Dermis blood vessel endothelial cell (primary cell): ENCODE measurements at places on chromosomes 3 and 15.

DNA sequence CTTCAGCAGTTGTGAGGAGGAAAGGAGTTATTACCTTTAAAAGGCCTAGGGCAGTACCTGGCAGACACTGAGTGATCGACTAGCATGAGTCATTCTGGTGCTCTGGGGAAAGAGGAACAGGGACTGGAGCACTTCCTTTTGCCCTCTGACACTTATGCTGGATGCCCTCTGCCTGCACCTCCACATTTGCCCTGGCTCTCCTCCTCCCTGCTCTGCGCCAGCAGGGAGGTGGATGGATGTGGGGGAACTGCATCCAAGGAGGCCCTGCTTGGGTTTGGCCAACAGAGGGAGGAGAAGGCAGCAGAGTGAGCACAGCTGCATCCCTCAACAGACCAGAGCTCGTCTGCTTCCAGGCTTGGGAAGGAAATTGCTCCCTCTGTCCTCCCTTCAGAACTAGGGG, 75.0 kb downstream of the SEMA5B start:
- DNase-seq, result peak; percentile 2

DNA sequence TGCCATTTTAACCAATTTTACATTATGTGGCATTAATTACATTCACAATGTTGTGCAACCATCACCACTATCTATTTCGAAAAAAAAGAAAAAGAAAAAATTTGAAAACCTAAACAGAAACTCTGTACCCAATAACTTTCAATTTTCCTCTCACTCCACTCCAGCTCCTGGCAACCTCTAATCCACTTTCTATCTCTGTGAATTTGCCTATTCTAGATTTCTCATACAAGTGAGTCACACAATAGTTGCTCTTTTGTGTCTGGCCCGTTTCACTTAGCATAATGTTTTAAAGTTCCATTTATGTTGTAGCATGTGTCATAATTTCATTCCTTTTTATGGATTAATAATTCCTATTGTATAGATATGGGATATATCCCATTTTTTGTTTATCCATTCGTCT, 53.3 kb upstream of the TBC1D5 start:
- peak; percentile 4 for DNase-seq

GRCh38 chr3:71536376-71536965, 47.1 kb downstream of the FOXP1 start:
- no peak for DNase-seq

GRCh38 chr3:21752749-21753347, 1.8 kb upstream of the ZNF385D start:
- DNase-seq, result peak; percentile 23

DNA sequence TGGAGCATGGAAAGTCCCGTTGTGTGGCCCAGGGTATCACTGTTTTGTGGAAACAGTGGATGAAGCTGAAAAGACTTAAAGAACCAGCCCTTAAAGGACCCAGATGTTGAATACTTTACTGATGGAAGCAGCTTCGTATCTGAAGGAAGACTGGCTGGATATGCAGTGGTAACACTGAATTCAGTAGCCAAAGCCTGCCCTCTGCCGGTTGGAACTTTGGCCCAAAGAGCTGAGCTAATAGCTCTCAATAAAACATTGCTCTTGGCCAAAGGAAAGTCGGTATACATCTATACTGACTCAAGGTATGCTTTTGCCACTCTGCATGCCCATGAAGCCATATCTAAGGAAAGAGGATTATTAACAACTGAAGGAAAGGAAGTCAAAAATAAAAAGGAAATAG, 885.4 kb downstream of the PDCD6IP start:
- peak; percentile 64 for DNase-seq

GRCh38 chr3:61080737-61081445, 170.4 kb downstream of the FHIT start:
- no peak for DNase-seq

GRCh38 chr3:86984271-86984670, 6.7 kb downstream of the VGLL3 start:
- DNase-seq, result no peak

- DNase-seq, result no peak
These were observed 206.0 kb downstream of the KLHL25 start for GRCh38 chr15:85588677-85589076.

DNA sequence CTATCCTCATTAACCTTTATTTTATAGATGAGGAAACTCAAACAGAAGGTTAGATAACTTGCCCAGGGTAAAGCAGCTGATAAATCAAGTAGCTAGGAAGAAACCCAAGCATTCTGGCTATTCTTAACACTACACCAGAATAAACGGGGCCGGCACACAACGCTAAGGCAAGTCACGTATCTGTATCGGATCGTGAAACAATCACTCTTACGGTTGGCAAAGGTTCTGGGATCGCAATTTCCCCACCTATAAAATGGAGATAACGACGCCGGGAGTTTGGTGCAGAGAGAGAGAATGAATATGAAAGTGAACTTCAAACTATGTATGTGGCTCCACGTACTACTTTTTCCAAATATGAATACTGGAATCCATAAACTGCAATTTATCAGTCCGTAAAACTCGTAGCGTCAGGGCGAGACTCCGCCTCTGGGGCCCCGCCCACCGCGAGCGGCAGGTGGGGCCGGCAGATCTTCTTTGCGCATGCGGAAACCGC, 252 bp upstream of the ARMC8 start:
- DNase-seq, result peak; percentile 94

DNA sequence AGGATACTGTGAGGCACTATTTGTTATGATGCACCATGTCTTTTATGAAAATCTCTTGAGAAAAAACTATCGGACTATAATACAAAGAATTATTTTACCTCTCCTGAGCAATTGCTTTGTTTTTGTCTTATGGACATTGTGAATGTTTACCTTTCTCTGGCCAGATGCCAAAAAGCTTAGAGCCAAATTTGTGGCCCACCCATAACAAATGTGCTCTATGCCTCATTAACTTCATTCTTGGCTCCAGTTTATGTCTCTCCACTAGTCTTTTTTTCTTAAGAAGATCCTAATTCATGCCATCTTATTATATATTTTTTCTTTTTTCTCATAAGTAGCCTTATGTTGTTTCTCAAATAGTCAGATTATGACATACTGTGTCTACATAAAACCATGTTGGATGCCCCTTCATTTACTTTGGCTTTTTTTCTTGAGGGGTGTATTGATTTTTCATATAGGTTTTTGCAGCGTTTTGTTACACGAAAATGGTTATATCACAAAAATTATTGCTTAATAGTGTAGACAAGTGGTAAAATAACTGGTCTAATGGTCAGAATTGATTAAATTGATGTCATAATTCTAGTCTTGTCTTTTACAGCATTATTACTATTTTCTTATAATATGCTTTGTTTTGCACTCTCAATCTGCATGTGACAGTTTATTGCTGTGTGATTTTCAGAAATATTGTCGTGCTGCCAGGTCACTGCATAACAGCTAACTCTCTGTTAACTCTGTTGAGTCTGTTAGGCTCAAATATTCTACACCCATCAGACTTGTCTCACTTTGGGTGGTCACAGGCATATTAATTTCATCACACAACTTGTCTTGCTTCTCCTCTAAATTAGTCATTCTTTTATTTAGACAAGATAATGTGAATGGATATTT, 18.2 kb downstream of the SENP8 start:
- DNase-seq, result no peak
